ENCODE measurements at places on chromosomes 1 and 21.

GRCh38 chr1:200699871-200700270 lies 30.2 kb upstream of the DDX59 start:
- no peak for DNase-seq

- DNase-seq = no peak
Measured at GRCh38 chr1:76281306-76281705, 206.8 kb downstream of the ST6GALNAC3 start.

- no peak for DNase-seq
Measured at GRCh38 chr1:5753549-5754421, 238.4 kb downstream of the NPHP4 start.

GRCh38 chr1:1121611-1122077 lies 5.8 kb upstream of the C1orf159 start:
- no peak for DNase-seq

DNA sequence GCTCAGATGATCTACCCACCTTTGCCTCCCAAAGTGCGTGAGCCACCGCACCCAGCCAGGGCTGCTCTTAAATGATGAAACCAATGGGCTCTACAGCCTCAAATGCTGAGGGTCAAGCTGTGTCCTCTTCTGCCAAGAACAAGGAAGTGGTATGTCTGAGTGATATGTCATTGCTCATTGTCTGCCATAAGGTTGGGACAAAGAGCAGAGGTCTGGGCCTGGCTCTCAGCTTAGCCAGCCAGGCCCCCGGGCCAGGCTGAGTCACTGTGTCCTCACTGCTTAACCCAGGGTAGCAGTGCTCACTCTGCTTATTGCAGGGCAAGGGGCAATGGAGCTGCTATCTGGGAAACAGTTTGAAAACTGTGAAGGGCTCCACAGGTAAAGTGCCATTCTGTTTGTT lies 8.3 kb upstream of the ETS2 start:
- DNase-seq = no peak

GRCh38 chr1:229862017-229862774 lies 204.8 kb upstream of the GALNT2 start:
- peak; percentile 59 for DNase-seq

GRCh38 chr1:58815686-58816071 lies 31.8 kb upstream of the JUN start:
- no peak for DNase-seq

DNA sequence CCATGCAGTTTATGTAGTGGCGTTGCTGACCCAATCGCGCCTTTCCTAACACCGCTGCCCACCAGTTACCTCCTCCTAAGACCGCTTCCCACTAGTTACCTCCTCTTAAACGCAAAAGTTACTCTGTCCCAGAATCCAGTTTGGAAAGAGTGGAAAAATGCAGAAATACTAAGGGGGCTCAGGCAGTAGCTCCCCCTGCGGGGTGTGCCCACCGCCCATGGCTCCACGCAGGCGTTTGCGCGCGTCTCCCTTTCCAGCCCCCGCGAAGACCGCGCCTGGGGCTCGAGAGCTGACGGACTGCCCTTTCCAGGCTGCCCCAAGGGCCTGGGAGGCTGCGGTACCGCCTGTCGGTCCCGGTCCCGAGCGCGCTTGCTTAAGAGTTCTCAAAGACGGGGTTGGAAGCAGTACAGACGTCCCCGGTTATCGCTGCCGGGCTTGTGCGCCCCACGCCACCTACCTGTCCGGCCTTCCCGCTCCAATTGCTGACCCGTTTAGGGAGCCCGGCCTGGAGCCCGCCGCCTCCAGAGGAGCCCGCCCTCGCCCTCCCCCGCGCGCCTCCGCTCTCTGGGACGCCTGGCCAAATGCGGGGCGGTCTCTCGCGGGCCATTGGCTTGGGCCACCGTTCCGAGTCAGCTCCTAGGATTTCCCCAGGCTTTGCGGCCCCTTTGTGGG lies 414.1 kb upstream of the ESRRG start:
- DNase-seq = peak; percentile 56

GRCh38 chr1:244896550-244896949 lies 32.2 kb upstream of the HNRNPU start:
- no peak for DNase-seq

GRCh38 chr1:11594222-11594621 lies 60.0 kb downstream of the FBXO2 start:
- peak; percentile 68 for DNase-seq

- DNase-seq = no peak
Measured at GRCh38 chr1:211259638-211260126, 516 bp downstream of the RCOR3 start.

DNA sequence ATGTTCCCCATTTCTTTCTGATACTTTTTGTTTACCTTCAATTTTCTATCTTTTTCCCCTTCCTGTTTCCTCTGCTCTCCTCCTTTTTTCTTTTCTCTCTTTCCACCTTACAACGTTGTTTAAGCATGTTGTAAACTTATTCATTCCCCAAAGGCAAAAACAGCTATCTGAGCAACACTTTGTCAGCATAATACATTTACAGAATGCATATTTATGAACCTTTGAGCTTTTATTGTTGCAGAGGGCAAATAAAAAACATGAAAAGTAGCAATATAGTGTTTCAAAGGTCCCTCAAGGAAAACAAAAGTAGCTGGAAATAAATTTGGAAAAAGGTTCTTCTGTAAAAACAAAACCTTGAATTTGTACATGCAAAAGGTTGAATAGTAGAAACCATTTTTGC lies 169.5 kb downstream of the ATP6V1G3 start:
- no peak for DNase-seq

DNA sequence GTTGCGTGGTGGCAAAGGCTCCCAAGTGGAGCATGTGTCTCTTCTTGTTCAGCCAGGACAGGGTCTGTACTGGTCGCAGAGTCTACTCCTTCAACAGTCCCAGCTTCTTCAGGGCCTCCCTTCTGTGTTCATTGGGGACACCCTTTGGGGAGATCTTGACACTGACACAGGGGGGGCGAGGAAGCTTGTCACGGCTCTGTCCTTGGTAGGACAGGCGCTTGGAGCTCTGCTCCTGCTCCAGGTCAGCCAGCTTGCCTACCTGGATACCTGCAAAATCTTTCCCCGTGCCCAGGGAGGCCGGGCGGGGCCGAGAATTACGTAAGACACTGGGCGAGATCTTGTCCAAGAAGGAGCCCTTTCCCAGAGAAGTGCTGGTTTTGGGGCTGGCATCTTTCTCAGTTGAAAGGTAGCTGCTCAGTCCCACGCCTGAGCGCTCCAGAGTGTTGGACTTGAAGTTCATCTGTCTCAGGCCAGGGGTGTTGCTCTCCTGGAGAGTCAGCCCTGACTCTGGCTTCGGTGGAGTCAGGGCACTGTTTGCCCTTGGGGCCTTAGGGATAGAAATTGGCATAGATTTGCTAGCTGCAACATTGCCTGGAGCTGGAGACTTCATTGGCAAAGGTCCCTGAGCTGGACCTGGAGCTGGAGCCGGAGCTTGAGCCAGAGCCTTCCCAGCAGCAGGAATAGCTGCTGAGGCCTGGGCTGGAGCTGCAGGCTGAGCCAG lies 10.5 kb downstream of the C1orf116 start:
- no peak for DNase-seq

DNA sequence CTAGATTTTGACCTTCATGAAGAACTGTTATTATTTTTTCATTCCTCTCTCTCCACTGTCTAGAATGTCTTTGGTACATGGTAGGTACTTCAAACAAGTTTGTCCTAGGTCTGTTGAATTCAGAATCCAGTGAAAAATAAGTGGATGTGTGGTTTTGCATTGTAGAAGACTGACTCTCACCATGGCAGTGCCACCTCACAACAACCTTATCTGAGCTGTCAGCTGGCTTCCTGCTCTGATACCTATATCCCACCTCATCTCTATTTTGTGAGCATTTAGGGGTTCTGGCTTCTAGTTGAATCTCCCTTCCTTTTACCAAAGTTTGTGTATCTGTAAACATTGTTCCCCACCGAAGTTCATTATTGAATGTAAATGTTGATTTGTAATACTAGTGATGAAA lies 9.1 kb downstream of the SWT1 start:
- DNase-seq = no peak

- no peak for DNase-seq
Measured at GRCh38 chr1:62283986-62284385, 35.2 kb downstream of the KANK4 start.

- DNase-seq = no peak
Measured at GRCh38 chr1:68185743-68186142, 46.6 kb downstream of the WLS start.

- no peak for DNase-seq
Measured at GRCh38 chr1:231070758-231071444, 30.8 kb upstream of the FAM89A start.

DNA sequence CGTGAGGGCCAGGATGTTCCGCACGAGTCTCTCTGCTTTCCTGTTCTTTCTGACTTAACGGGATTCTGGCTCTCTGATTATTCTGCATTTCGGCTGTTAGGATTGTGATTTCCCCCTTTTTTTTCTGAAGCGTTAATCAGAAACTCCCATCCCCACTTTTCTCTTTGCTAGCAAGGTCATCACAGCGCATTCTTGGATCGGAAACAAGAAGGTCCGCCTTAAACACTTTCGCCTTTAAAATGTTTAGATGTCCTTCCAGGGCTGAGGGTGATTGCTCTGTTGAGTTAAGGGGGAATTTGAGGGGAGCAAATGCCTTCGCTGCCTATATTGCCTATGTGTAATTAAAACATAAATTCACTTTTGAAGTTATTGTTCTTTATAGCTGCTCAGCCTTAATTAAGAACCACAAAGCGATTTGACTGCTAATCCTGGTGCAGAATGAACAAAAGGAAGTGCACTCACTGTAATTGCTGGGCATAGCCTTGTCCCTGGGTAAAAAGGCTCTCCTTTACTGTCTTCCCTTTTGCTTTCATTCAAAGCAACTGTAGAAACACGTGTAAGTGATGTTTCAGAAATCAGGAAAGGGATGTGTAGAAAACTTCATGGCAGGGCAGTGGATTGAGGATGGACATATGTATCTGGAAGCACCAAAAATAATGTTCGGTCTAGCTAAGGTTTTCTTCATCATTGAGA lies 1.2 kb downstream of the LAMC1 start:
- no peak for DNase-seq

DNA sequence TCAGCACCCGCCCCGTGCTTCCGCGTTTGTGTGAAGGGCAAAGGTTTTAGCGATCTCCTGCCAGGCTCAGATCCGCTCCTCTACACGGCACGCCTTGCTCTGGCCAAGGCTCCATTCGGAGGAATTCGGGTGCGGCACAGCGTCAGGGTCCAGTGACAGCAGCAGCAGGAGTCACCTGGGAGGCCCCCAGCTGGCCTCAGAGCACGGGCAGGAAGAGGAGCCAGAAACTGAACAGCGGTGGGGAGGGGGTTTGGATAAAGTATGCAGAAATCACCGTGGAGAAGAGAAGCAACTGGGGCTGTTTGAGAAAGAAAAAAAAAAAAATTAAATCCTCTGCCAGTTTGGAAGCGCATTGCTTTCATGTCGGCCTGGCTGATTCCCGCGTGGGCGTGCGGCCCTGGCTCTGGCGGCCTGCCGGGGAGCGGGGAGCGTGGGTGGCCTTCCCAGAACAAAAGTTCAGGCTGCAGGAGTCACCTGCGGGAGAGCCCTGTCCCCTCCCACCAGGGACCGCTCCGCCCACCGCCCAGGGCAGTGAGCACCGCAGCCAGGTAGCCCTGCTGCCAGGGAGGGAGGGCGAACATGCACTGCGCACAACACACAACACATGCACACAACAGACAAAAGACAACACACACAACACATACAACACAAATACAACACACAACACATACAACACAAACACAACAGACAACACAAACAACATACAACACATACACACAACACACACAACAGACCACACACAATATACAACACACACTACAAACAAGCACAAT lies 107.6 kb downstream of the ETS2 start:
- peak; percentile 69 for DNase-seq

- no peak for DNase-seq
Measured at GRCh38 chr21:26131554-26131953, 39.0 kb downstream of the APP start.

DNA sequence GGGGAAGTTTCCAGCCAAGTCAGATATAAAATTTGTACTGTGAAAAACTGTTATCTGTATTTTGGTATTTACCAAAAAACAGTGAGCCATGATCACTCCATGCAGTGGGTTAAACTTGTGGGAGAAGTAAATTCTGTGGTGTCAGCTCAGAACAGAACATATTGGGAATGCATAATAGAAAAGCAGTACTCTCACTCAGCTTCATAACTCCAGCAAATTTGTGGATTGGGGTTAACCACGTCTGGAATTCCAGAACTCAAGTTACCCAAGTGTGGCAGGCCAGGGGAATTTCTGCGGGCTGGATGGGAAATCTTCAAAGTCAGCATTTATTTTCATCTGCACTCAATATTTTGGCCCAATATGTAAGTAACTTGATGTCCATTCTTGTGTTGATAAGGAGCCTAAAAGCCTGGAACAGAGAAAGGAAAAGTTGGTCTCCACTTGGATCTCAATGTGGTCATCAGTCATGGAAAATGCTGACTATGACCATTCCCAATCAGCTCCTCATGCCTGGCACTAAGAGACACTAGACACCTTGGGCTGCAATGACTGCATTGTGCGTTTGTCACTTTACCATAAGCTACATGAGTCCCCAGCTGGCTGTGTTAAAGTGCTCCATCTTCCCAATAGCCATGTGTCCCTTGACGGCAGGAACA lies 39.1 kb upstream of the ENAH start:
- DNase-seq = no peak

GRCh38 chr1:51968632-51969031 lies 21.9 kb downstream of the RAB3B start:
- DNase-seq = no peak

GRCh38 chr21:44344541-44345183 lies 5.5 kb upstream of the CFAP410 start:
- no peak for DNase-seq

DNA sequence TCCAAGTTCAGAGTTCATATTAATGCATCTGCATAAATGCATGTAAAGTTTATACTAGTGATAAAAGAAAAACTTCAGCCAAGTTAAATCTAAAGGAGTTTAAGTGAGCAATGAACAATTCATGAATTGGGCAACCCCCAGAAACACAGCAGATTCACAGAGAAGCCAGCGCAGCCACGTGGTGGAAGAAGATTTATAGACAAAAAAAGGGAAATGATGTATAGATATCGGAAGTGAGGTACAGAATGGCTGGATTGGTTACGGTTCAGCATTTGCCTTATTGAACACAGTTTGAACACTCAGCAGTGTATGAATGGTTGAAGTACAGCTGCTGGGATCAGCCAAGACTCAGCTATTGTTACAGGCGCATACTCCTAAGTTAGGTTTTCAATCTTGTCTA lies 5.7 kb downstream of the AK5 start:
- DNase-seq = no peak

GRCh38 chr1:21924503-21925005 lies 12.6 kb downstream of the HSPG2 start:
- DNase-seq = no peak

DNA sequence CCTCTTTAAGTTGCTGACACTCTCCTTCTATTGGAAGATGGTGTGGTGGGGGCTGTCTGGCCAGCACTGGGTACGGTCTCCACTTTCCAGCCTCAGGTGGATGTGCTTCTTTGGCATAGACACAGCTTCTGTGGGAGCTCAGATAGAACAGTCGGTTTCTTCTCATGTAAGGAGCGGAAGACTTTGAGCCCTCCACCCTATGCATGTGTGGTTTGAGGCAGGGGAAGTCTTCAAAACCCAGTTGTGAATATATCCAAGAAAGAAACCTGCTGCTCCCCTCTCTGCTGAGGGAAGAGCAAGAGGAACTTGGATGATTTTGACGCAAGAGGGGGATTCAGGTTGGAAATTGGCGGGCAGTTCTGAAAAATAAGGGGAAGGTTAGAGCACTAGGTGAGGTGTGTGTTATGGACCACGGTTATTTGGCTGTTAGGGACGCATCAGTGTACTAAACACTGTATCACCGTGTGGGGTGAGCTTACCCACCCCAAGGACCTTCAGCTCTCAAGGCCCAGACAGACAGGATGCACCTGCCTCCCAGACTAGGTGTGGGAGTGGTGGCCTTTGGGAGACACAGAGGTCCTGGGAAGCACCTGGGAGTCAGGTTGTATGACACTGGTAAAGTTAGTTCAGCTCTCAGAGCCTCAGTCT lies 36.2 kb downstream of the IL6R start:
- DNase-seq = no peak
